ENCODE measurements at places on chromosomes 7 and 10.
A peak's percentile ranks its signal among the peaks of the same experiment; 100 is the strongest.

GRCh38 chr7:22851145-22851544, 28.5 kb upstream of the TOMM7 start:
- no peak for DNase-seq

DNA sequence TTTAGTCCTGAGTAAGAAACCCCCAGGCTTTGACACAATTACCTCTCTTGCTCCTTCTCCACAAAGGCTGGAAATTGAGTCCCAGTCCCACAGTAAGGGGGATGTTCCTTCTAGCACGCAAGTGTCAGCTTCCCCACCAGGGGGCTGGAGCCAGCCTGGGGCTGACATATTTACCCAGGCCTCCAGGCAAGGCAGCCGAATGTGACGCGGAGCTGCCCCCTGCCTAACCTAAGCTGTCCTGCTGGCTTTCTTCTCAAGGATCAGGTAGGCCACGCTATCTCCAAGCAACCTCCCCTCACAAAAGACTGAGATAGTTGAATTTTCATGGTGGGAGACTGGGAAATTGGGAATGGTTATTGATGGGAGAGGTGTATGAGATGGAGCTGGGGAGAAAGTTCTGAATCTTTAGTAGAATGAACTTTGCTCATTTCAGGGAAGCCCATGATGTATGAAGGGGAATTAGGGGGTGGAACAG, 19.2 kb upstream of the BMPER start:
- DNase-seq, result no peak

DNA sequence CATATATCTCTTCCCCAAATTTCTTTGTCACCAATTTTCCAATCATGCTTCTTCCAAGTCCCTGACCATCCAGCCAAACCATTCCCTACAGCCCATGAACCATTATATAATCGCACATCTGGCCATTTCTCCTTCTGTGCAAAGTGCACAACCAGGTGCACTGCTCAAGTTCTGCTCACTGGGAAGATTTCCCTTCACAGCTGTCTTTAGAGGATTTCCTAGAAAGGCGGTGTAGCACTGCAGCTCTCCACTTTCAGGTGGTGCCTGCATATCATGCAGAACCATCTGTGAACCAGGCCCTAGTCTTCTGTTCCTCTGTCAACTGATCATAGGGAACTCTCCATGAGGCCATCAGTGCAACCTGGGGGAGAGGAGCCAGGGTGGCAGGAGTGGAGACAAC, 95.0 kb upstream of the CABCOCO1 start:
- no peak for DNase-seq

GRCh38 chr7:128387216-128388144, 22.3 kb downstream of the IMPDH1 start:
- DNase-seq, result peak; percentile 93

DNA sequence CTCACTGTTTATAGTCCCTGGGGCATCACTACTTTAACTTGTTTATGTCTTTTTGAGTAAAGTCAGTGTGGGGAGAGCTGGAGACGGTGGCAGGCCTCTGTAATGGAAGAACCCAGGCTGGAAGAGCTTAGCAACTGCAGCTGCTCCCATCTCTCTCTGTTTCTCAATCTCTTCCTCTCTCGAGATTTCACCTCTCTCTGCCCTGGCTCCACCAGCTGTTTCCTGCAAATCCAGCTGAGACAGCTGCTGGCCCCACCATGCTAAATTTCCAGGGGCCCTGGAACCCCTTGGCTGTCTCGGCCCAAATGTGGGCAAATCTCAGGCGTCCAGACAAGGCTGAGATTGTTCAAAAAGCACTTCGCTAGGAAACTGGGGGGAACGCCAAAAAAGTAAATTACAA, 25.8 kb upstream of the SLF2 start:
- DNase-seq, result no peak

GRCh38 chr10:125859128-125859817, 21.8 kb downstream of the DHX32 start:
- no peak for DNase-seq

DNA sequence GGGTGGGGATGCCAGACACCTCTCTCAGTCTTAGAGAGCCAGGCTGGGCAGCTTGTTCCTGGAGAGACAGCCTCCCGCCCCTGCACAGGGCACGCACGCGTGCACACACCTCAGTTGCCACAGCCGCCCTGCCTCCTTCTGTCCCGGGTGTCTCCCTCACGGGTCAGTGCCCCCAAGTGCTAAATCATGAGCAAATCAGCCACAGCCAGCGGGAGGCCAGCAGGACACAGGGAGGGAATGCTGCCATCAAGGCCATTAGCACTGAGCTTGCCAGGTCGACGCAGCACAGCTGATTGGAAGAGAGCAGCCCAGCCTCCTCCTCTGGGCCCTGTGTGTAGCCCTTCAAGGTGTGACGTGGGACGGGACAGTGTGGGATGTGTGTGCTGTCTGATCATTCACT, 130.4 kb downstream of the CDH23 start:
- no peak for DNase-seq

- DNase-seq, result no peak
Measured at GRCh38 chr10:89888321-89889070, 187.1 kb downstream of the KIF20B start.

Measured in AG08396 (cell line).